ENCODE measurements at places on chromosomes 13 and 19.

GRCh38 chr19:41646589-41647204 lies 19.8 kb upstream of the CEACAM4 start:
- no peaks in the 10 kb centered on the region for H3K4me1 ChIP-seq
- H3K27ac ChIP-seq, result no peak overlapping the region
- H3K36me3 ChIP-seq, result no peaks in the 10 kb centered on the region
- H3K27me3 ChIP-seq, result no peaks in the 10 kb centered on the region
- DNase-seq, result no peak

DNA sequence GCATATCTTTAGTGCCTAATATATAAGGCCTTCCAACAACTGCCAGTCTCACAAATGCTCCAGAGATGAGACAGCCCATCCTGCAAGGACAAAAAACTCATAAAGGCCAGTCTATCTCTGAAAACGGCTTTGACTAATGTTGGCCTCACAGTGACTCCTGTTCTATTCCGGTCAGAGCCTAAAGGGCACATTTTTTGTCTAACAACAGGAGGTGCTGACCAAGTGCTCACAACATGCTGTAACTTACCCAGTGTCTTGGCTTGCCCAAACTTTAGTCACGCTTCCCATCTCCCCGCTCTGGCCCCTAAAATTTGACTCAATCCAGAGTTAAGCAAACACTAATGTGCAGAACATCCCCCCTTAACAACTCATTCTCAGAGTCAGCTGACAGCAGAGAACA lies 1411.2 kb upstream of the MIR17HG start:
- no peak overlapping the region for H3K27ac ChIP-seq
- H3K4me1 ChIP-seq, result no peaks in the 10 kb centered on the region
- no peaks in the 10 kb centered on the region for H3K27me3 ChIP-seq
- H3K4me3 ChIP-seq, result no peak overlapping the region
- DNase-seq, result no peak

- DNase-seq, result no peak
- H3K4me1 ChIP-seq, result no peaks in the 10 kb centered on the region
- no peaks in the 10 kb centered on the region for H3K27me3 ChIP-seq
- no peak overlapping the region for H3K4me3 ChIP-seq
These were observed 4.1 kb downstream of the LYPD3 start for GRCh38 chr19:43461303-43461702.

- peaks cover 59% of the 10 kb centered on the region for H3K4me1 ChIP-seq
- no peak for DNase-seq
- H3K27ac ChIP-seq, result no peak overlapping the region
- H3K36me3 ChIP-seq, result no peaks in the 10 kb centered on the region
These were observed 13.4 kb downstream of the LYL1 start for GRCh38 chr19:13089139-13089856.

- DNase-seq, result no peak
- H3K4me3 ChIP-seq, result no peak overlapping the region
- H3K27me3 ChIP-seq, result no peaks in the 10 kb centered on the region
- no peaks in the 10 kb centered on the region for H3K36me3 ChIP-seq
- H3K27ac ChIP-seq, result no peak overlapping the region
- peaks cover 8% of the 10 kb centered on the region for H3K4me1 ChIP-seq
These were observed 6.3 kb downstream of the RPL36 start for GRCh38 chr19:5696196-5697021.

GRCh38 chr13:56736966-56737365 lies 403.8 kb upstream of the PRR20A start:
- no peaks in the 10 kb centered on the region for H3K36me3 ChIP-seq
- H3K27me3 ChIP-seq, result no peaks in the 10 kb centered on the region
- no peak overlapping the region for H3K4me3 ChIP-seq
- no peak overlapping the region for H3K27ac ChIP-seq
- no peak for DNase-seq
- no peaks in the 10 kb centered on the region for H3K4me1 ChIP-seq

All from common myeloid progenitor, CD34-positive (primary cell).